ENCODE measurements at places on chromosomes 7 and 10.

DNA sequence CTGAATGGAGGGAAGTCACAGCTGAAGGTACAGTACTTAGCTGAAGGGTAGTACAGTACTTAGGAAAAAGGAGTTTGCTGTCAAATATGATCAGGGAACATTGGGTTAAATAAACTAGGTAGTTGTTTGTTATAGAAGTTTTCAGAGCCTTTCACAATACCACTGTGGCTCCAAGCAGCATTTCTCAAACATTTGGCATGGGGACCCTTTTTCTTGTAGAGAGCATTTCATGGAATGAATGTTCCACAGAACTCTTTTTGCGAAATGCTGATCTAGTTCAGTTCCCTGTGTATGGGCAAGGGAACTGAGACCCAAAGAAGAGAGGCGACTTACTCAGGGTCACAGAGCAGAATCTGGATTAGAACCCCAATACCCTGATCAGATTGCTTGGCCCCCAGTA, 31.5 kb upstream of the DDX50 start:
- DNase-seq = no peak

- DNase-seq = peak; percentile 97
These were observed 817.6 kb downstream of the TNS3 start for GRCh38 chr7:46764100-46764936.

DNA sequence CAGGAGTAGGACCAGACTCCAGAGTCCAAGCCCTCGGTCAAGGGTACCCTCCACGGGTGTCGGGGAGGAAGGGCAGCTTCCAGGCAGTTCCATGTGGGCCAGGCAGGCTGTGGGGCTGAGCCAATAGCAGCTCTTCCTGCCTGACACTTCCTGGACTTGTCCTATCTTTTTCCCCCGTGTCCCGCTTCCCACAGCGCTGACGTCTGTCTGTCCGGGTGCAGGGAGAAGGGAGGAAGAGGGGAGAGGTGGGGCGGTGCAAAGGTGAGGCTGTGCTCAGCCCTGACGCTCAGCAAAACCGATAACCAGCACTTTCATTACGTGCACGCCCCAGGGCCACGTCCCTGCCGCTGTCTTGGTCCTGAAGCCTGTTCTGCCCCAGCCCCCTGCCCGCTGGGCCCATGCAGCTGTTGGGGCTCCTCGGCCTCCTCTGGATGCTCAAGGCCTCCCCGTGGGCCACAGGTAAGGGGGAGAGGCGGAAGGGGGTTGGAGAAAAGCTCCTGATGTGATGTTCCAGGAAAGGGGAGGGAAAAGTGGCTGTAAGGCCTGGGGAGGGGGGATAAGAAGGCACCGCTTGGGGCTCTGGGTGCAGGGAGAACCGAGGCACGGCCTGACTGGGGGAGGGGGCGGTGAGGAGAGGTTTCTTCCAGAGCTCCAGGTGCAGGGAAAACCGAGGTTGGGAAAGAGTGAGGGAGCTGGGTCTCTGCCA, at the start of gene MUC3A:
TSS of gene MUC3A (plus strand) at position 308 of the 706 bp plus-strand sequence. CDS start at position 399, 91 bp downstream.
- DNase-seq = no peak

GRCh38 chr7:2621061-2621828, 10.5 kb upstream of the TTYH3 start:
- no peak for DNase-seq

DNA sequence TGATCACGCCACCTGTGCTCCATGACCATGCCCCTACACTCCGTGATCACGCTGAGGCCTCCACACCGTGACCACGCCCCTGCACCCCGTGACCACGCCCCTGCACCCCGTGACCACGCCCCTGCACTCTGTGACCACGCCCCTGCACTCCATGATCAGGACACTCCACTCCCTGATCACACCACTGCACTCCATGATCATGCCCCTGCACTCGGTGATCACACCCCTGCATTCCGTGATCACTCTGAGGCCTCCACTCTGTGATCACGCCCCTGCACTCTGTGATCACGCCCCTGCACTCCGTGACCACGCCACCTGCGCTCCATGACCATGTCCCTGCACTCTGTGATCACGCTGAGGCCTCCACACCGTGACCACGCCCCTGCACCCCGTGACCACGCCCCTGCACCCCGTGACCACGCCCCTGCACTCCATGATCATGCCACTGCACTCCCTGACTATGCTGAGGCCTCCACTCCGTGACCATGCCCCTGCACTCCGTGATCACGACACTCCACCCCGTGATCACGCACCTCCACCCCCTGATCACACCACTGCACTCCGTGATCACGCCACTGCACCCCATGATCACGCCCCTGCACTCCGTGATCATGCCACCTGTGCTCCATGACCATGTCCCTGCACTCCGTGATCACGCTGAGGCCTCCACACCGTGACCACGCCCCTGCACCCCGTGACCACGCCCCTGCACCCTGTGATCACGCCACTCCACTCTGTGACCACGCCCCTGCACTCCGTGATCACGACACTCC, 27.7 kb downstream of the STK32C start:
- DNase-seq = no peak

- no peak for DNase-seq
These were observed 115.8 kb upstream of the CELF2 start for GRCh38 chr10:10901906-10902305.

GRCh38 chr7:83447681-83448080, 201.3 kb downstream of the SEMA3E start:
- DNase-seq = no peak

DNA sequence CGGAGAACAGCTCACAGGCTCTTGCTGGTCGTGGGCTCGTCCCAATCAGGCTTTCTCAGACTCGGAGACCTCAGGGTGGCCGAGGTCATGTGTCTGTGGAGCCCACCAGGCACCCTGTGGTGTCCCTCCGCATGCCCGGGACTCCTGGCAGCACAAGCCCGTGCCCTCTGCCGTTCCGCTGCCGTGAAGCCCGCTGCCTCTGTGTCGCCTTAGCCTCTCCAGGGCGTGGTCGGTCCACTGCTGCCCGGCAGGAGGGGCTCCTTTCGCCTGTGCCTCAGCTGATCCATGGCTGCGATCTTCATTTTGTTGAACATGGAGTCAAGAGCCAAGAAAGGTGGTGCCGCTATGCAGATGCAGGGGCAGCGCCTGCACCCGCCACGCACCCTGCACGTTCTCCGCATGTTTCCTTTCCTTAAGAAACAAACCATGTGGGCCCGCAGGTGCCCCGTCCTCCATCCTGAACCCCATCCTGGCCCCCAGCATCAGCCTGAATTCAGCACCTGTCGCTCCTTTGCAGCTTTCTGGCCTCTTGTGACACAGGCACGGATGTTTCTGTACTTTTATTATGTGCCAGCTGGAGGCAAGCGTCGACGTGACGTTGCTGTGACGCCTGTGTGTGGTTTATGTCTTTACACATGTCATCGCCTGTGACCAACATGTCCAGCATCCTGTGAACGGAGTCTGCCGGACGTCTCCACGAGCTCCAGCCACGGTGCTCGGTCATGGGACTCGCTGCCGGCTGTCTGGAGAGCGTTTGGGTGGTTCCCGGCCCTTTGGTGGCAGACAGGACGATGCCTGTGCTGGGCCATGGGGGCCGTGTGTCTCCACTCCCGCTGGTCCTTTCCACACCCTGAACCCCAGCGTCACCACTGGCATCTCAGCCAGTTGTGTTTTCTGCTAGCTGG, 69.9 kb downstream of the NKX6-2 start:
- DNase-seq = no peak

DNA sequence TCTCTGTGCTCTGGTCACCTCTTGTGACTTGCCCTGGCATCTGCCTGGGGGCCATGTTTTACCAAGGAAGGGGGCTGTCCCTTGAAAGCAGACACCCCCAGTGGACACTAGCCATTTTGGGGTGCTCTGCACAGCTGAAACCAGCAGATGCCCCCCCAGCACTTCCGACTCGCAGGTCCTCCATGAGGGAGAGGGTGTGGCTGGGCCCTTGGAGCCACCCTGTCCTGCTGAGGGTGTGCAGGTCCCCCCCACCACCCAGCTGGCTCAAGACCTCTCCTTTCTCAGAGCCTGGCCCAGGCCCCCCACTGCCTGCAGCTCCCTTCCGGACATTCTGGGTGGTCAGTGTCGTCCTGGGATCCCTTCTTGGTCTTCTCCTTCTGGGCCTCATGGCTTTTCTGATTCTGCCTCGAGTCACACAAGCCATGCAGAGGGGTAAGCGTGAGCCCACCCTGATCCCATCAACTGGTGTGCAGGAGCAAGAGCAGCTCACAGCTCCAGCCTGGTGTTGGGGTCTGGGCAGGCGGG, 12.3 kb downstream of the SCART1 start:
- DNase-seq = no peak

DNA sequence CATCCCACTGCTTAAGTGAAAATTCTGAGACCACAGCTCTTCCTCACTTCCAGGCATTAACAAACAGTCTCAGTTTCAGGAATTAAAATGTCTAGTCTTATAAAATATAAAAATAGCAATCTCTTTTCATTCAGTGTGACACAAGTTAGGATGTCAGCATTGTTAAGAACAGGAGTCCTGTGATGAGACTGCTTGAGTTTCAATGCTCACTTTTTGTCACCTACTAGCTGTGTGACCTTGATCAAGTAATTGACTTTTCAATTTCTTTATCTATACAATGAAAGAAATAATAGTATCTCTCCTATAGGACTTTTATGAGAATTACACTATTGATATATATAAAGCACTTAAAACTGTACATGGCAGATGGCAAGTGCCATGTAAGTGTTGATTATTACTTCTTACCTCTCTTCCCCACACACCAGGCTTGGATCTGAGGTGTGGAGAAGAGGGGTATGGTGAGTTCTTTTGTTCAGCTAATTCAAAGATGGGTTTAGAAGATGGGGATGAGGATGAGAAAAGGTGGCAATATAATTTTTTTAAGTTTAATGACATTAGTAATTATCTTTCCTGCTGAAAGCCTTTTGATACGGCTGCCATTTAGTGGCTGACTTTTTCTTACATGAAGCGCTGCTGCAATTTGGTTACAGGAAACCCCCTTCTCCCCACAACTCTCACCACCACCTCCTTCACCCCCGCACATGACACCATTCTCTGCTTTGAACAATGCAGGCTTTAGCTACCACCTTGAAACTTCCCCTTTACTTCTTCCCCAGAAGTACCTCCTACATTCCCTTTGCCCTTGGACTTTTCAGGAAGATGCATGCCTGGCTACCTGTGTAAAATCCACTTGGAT, 20.8 kb upstream of the HYAL4 start:
- no peak for DNase-seq

- DNase-seq = no peak
These were observed 1175.3 kb upstream of the LRRN3 start for GRCh38 chr7:109915670-109916069.

- no peak for DNase-seq
These were observed 5.0 kb upstream of the TCERG1L start for GRCh38 chr10:131316321-131317075.

DNA sequence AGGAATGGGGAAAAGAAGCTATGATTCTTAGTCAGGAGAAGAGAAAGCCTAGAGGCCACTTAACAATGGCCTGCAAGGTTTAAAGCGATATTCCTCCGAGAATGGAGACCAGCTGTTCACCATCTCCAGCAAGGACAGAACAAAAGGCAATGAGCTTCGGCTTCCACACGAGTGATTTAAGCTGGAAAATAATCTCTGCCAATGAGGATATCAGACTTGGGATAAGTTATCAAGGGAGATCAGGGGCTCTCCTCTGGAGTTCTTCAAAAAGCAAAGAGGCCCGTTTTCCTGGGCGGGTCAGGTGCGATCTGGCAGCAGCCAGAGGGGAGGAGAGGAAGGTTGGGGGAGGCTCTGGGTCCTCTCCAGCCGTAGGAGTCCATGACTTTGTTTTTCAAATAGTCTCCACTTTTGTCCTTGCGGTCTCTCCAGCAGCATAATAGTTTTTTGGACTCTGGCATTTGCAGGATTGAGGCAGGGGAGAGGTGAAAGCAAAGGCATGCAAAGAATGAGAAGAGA, 211.3 kb downstream of the SKIDA1 start:
- no peak for DNase-seq

- no peak for DNase-seq
These were observed 621.3 kb downstream of the KCNMA1 start for GRCh38 chr10:77016278-77016815.

- DNase-seq = peak; percentile 9
These were observed 736 bp downstream of the MINDY4 start for GRCh38 chr7:30771880-30772425.

DNA sequence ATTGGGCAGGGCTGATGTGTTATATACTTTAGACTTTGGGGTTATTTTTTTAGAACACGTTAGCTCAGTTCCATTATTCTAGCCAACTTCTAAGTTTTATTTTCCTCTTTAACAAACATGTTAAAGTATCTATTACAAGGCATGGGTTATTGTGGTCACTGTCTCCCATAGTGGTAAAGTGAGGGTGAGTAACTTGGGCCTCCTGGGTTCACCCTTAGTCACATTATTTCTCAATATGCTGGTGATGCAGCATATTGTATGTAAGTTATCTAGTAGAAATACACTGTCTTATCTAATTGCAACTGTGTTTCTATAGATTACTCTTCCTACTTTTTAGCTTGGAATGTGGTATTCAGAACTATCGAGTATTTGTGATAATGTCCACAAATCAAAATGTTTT, 65.9 kb downstream of the BBS9 start:
- no peak for DNase-seq

- peak; percentile 62 for DNase-seq
These were observed 1.8 kb downstream of the HOXA10 start for GRCh38 chr7:27172315-27172774.

DNA sequence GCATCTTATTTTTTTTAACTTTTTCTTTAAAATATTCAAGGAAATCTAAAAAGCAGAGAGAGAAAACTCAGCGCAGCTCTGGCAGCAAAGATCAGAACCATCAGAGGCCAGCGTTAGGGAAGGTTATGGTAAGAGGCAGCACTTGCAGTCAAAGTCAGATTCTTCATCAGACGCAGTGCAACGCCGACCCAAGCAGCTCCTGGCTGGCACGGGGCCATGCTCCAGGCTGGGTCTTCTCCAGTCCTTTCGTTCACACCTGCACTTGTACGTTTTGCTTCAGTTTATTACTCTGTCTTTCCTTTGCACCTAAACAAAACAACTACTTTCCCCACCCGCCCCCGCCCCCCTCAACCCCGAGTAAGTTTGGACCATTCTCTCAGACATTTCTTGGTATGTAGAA, 43.1 kb upstream of the SEC61G start:
- DNase-seq = no peak

DNA sequence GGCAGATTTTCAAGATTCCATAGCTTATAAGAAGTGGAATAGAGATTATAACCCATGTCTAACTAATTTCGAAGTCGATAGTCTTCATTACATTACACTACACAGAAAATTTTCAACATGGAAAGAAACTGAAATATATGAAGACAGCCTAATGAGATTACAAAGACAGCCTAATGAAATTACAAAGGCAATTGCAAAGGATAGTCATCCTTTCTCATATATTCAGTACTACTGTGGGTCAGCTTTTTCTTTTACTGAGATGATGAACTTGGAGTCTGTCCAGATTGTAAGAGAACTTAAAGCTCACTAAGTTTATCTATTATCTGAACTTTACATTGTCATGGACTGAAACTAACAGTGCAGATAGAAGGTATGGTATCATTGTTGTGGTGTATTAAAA, 304.4 kb upstream of the MBL2 start:
- no peak for DNase-seq

GRCh38 chr10:86329896-86330680, 36.5 kb downstream of the GRID1 start:
- no peak for DNase-seq
